ENCODE measurements at places on chromosomes 1 and 21. TPM values are rescaled to one million over a fixed set of nuclear protein-coding genes. Genes with fewer than 3 reads are reported as not detected.
A peak's percentile ranks its signal among the peaks of the same experiment; 100 is the strongest.

Gene LIN9
- 2.7 TPM for total RNA-seq

Gene ASAP3
- 24.9 TPM for total RNA-seq

Gene TTC22
- not detected for total RNA-seq

Gene FAAH
- 15.3 TPM for total RNA-seq

Gene HENMT1
- 7.2 TPM for total RNA-seq

Gene CELSR2
- 10.5 TPM for total RNA-seq

Gene SHISAL2A
- total RNA-seq: not detected

Gene PLA2G4A
- 2.4 TPM for total RNA-seq

DNA sequence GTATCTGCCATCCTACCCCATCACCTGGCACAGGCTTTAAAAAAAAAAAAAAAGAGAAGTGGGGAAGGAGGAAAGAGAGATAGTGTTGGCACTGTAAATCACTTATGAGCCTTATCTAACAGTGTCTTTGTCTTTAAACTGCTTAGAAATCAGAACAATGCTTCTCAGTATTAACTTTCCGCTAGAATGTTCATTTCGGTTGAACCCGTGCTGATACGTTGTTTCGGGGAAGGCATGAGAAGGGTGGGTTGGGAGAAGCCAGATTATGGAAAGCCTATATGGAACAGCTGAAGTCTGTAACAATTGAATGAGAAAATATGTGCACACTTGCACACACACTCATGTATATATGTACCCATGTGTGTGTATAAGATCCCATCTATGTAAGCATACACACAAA lies 170.8 kb downstream of the GALNT2 start:
- peaks cover 47% of the 10 kb centered on the region for H3K36me3 ChIP-seq
- no peak overlapping the region for H3K4me3 ChIP-seq
- H3K27ac ChIP-seq: no peak overlapping the region
- peak; percentile 15 for DNase-seq
- no peaks in the 10 kb centered on the region for H3K27me3 ChIP-seq

- peaks cover 13% of the 10 kb centered on the region for H3K4me1 ChIP-seq
- no peak overlapping the region for H3K4me3 ChIP-seq
- peaks cover under 1% of the 10 kb centered on the region for H3K27me3 ChIP-seq
- H3K36me3 ChIP-seq: no peaks in the 10 kb centered on the region
- no peak overlapping the region for H3K27ac ChIP-seq
- no peak for DNase-seq
These were observed 625.2 kb downstream of the LMO4 start for GRCh38 chr1:87953732-87954344.

- H3K4me1 ChIP-seq: no peaks in the 10 kb centered on the region
- H3K27me3 ChIP-seq: peaks cover 16% of the 10 kb centered on the region
- H3K27ac ChIP-seq: no peak overlapping the region
- no peak for DNase-seq
- no peak overlapping the region for H3K4me3 ChIP-seq
- H3K36me3 ChIP-seq: no peaks in the 10 kb centered on the region
These were observed 33.5 kb downstream of the RXRG start for GRCh38 chr1:165411396-165411795.

- no peak for DNase-seq
- H3K27me3 ChIP-seq: no peaks in the 10 kb centered on the region
- H3K27ac ChIP-seq: no peak overlapping the region
- no peaks in the 10 kb centered on the region for H3K36me3 ChIP-seq
- no peak overlapping the region for H3K4me3 ChIP-seq
These were observed 3.5 kb upstream of the ACBD6 start for GRCh38 chr1:180505732-180506335.

DNA sequence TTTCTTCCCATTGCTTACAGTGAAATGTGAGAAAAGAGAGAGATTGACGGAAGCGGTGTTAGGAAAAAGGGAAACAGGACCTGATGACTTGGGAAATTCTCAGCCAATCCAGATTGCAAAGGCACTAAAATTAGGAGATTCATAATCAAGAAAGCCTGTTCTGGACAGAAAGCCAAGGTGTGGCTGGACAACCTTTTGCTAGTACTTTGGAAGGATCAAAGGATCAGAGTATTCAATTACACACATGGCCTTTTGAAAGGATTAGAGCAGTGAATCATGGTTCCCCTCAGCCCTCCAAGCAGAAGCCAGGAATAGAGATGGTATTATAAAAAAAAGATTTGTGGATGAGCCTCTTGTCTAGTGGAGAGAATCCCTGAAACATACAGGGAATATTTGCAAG lies 669.8 kb upstream of the ADAMTS5 start:
- H3K27ac ChIP-seq: no peak overlapping the region
- DNase-seq: no peak
- peaks cover 43% of the 10 kb centered on the region for H3K4me1 ChIP-seq
- no peaks in the 10 kb centered on the region for H3K36me3 ChIP-seq
- H3K27me3 ChIP-seq: no peaks in the 10 kb centered on the region

GRCh38 chr1:67142931-67143330 lies 8.2 kb upstream of the C1orf141 start:
- H3K4me3 ChIP-seq: no peak overlapping the region
- DNase-seq: no peak
- peaks cover 11% of the 10 kb centered on the region for H3K27me3 ChIP-seq
- H3K27ac ChIP-seq: no peak overlapping the region

DNA sequence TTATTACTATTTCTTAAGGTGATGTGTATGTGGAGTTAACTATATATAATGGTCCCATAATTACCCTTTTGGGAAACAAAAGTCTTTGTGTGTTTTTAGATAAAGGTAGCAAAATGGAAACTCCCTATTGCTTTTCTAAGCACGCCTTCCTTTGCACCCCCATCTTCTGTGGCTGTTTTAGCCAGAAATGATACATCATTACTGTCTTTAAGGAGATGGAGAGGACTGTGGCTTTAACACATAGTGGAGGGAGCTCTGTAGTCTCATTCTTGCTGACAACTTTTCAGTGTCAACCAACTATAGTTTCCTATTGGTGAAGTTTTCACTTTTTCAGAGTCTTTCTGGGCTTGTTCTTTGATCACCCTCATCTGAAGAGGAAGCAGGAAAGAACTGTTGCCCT lies 1.0 kb downstream of the APOBEC4 start:
- no peaks in the 10 kb centered on the region for H3K36me3 ChIP-seq
- DNase-seq: no peak
- H3K4me3 ChIP-seq: no peak overlapping the region

GRCh38 chr1:223029985-223030769 lies 112.9 kb downstream of the TLR5 start:
- no peak overlapping the region for H3K4me3 ChIP-seq
- H3K27me3 ChIP-seq: peaks cover 10% of the 10 kb centered on the region
- H3K4me1 ChIP-seq: peaks cover 8% of the 10 kb centered on the region
- no peak for DNase-seq
- no peak overlapping the region for H3K27ac ChIP-seq

DNA sequence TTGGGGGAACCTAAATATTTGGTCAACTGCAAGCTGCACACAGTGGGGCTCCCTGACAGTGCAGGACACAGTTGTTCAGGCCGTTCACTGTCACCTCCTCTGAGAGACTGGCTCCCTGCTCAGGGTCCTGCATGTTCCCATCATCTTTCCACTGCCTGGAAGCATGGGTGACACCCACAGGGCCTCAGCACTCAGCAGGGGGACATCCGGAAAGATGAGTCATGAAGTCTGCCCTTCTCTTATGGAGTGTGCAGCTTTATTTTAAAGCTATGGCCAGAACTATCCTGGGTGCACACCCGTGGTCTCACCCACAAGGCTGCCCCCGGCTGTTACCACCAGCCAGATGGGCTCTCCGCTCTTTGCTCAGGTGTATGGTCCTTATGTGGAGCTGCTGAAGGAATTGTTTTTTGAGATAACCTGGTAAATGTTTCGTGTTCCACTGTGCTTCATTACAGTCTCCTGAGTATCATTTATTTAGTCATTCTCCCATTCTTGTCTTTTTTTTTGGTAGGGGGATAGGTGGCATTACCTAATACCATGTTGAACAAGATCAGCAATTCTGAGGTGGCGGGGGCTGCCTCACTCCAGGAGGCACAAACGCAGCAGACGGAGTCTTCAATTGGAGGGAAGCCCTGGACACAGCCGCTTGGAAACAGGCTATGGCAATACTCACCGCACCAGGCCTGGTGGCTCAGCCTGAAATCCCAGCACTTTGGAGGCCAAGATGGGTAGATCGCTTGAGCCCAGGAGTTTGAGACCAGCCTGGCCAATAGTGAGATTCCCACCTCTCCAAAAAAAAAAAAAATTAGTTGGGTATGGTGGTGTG lies 14.3 kb downstream of the TRIM11 start:
- peaks cover 8% of the 10 kb centered on the region for H3K36me3 ChIP-seq
- DNase-seq: no peak
- H3K27ac ChIP-seq: peak overlapping the region; percentile 90
- peaks cover 43% of the 10 kb centered on the region for H3K4me1 ChIP-seq
- no peaks in the 10 kb centered on the region for H3K27me3 ChIP-seq

GRCh38 chr21:35202431-35202830 lies 153.3 kb upstream of the RUNX1 start:
- H3K27ac ChIP-seq: peak overlapping the region; percentile 83
- H3K4me3 ChIP-seq: no peak overlapping the region
- peaks cover 45% of the 10 kb centered on the region for H3K4me1 ChIP-seq
- H3K27me3 ChIP-seq: no peaks in the 10 kb centered on the region
- no peaks in the 10 kb centered on the region for H3K36me3 ChIP-seq

Data from osteocyte (in vitro differentiated cells).